Spinal cord (tissue), 10 donors: ENCODE measurements at places on chromosomes 12 and 14.
A peak's percentile ranks its signal among the peaks of the same experiment; 100 is the strongest.

GRCh38 chr14:63986789-63987533 lies 134.2 kb downstream of the SYNE2 start:
- DNase-seq = no peak

DNA sequence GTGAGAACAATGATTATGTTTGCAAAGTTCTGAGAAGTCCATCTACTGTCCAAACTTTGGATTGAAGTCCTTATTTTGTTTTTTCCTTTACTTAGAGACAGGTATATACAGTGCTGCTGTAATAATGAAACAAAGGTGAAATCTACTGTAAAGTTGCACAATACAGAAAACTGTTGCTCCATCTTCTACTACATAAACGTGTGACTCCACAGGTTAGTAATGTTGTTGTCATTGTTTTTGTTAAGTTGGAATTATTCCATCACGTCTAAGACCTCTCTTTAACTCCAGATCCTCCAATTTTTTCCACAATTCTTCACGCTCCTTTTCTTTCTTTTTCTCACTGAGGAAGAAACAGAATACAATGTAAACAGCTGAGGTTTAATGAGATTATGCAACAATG lies 57.0 kb upstream of the GPHB5 start:
- no peak for DNase-seq

GRCh38 chr12:34348836-34349672 lies 326.8 kb downstream of the ALG10 start:
- no peak for DNase-seq

GRCh38 chr14:37081218-37081617 lies 91.2 kb downstream of the SLC25A21 start:
- no peak for DNase-seq

DNA sequence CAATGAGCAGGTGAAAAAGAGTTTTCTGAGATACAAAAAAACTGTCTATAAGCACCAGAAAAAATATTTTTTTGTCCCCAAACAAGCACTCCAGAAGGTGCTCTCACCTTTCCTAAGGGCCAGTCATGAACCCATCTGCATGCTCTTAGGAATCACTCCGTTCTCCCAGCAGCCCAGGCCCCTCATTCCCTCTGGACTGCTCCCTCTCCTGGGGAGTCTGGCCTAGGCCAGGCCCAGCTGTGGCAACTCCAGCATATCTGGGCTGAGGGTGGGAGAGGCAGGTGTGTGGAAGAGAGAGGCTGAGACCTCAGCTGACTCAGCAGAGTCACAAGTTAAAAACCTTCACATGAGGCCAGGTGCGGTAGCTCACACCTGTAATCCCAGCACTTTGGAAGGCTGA lies 54.6 kb downstream of the TRAFD1 start:
- DNase-seq = no peak

DNA sequence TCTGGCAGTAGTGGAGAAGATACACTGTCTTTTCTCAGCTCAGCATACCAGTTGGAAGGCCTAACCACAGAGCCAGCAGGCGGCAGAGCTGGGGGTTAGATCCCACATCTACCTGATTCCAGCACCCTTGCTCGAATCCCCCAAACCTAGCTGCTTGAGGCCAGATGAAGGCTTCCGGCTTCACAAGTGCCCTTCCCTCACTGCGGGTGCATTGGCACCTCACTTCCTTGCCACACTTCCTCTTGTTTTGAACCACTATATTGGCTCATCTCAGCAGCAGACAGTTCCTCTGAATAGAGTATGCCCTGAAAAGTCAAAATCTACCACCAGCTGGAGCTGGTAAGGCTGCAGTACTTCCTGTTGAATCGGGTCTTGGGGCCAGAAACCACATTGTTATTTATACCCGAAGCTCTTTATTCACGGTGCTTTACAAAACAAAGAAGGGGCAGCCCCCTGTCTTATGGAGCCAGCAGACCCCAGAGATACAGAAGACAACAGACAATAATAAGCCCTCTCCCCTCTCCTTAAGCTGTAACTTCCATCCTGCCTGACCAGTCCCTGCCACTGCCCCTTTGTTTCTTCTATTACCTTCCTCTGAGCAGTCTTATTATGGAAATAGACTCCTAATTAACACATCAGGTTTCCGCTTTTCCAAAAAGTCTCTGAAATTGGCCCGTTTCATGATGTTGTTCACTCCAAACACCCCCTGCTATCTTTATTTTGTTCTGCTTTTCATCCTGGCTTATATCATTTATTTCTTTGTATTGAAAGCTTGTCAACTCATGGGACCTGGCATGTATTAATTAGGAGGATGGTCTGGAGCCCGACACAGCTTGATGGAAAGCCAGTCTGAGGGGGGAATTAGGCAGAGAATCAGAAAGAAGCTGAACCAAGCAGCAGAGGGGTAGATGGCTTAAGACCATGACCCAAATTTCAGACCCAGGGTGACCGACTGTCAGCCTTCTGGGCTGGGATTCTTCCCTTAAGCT lies 233.5 kb downstream of the EFCAB11 start:
- DNase-seq = no peak

- no peak for DNase-seq
Observed at GRCh38 chr14:65084554-65085505, 17.5 kb downstream of the MAX start.

DNA sequence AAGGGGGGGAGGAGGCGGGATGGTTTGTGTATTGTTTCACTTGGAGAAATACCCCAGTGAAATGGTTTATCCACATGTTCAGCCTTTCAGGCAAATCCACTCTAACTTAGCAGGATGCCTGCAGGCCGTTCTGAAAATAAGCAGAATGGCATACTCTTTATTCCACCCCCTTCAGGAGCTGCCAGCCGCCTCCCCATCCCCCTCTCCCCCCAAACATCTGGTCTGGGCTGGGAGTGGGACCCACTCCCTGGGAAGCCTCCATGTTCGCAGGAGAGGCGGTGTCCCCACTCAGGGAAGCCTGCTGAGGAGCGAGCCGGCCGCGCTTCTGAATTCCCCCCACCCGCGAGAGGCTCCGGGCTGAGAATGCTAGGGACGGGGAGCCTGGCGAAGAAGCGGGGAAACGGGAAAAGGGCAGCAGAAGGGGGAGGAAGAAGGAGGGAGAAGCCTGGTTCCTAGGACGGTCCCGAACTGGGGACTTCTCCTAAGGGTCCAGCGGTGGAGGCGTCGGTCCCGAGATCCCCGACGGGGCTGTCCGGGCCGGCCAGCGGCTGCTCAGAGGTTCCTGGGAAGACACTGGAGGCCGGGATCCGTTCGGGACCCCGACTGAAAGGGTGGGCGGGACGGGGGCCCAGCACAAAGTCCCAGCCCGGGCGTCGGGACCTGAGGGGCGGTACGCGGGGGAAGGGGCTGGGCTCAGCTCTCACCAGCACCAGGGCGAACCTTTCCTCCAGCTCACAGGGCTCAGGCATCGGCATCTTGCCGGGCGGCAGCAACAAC lies 666 bp downstream of the FMNL3 start:
- peak; percentile 23 for DNase-seq

DNA sequence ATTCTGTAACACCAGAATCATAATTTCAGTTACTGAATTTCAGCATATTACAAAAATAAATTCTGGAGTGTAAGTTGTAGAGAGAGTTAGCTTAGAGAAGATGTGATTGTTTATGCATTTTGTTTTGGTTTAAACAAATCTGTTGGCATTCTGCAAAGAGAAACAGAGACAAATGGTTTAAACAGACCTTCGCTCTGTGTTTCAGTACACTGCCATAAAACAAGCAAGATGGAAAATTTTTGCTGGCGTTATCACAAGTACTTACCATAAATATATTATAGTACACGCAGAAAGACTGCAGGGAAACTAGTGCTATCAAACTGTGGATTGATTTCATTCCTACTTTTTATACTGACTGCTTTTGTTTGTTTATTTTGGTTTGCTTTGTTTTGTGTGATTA lies 850.3 kb upstream of the FOXG1 start:
- no peak for DNase-seq
